ENCODE measurements at places on chromosomes 2 and 18.

DNA sequence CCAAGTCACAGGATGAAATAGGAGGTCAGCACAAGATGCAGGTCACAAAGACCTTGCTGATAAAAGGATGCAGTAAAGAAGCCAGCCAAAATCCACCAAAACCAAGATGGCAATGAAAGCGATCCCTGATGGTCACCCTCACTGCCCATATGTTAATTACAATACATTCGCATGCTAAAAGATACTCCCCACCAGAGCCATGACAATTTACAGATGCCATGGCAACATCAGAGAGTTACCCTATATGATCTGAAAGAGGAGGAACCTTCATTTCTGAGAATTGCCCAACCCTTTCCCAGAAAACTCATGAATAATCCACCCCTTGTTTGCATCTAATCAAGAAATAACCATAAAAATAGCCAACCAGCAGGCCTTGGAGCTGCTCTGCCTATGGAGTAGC lies 709.8 kb downstream of the METTL4 start:
- DNase-seq, result no peak

GRCh38 chr2:160073284-160073888 lies 11.0 kb upstream of the PLA2R1 start:
- no peak for DNase-seq

DNA sequence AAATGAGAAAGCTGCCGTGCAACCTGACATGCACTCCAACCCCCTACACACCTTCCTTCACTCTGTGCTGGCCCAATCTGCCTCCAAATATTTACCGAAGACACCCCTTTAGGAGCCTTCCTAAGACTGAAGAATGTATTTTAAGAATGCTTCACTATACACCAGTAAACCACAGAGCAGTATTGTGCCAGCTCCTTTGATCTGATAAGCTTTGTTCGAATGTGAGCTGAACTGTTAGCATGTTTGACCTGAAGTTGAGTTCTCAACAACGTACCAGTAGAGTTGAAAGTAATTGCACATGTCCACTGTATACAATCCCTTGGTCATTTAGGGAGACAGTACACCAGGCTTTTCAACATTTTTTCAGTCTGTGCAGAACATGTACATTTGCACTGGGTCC lies 259.2 kb downstream of the TGIF1 start:
- no peak for DNase-seq

GRCh38 chr2:35819033-35819432 lies 536.5 kb upstream of the CRIM1 start:
- no peak for DNase-seq

All from RPMI8226 (cell line).